ENCODE measurements at places on chromosomes 3 and 15.

DNA sequence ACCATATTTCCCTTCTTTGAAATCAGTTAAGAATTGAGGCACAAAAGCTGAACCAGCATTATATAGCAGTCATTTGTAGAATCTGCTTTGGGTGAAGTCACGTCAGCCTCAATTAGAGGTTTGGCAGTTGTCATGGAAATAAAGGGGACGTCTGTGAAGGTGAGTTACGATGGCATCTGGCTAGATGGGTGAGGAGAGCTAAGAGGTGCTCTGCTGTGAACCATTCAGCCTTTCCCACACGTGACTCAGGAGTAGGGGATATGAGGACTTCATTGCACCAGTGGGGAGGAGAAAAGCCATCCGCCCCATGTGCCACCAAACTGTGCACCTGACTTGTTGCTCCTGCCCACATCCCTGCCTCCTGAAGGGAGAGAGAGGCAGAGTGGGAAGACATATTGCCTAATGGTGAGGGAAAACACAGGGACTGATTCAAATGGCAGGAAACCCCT is 2.8 kb upstream of the C15orf40 start:
- no peak for DNase-seq

- DNase-seq, result no peak
Measured at GRCh38 chr15:84911879-84912660, 27.6 kb downstream of the SLC28A1 start.

DNA sequence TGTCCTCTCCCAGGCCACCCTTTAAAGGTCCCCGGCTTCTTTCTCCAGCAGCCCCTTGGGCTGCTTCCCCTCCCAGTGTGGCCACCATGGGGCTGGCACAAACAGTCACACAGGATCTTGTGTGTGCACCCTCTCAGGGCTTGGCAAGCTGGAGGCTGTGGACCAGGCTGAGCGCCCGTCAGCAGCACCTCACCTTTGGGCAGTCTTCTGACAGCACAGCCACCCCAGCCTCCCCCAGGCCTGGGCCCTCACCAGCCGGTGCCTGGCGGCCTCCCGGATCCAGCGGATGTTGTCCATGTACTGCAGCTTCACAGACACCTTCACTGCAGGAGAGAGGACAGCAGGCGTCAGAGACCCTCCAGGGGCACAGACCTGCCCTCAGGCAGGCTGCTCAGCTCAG is 20.1 kb upstream of the ZXDC start:
- DNase-seq, result no peak

DNA sequence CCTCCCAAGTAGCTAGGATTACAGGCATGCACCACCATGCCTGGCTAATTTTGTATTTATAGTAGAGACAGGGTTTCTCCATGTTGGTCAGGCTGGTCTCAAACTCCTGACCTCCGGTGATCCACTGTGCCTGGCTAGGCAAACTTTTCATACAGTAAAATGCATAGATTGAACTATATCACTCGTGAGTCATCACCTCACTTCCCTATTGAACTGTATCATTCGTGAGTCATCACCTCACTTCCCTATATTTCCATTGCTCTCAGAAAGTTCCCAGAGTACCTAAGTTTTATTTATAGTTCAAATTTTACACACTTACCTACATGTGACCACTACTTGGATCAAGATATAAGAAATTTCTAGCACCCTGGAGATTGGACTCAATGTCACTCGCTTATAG is 73.6 kb upstream of the ACAD9 start:
- DNase-seq, result no peak

- DNase-seq, result no peak
Measured at GRCh38 chr15:56877255-56877970, 41.0 kb upstream of the TCF12 start.

DNA sequence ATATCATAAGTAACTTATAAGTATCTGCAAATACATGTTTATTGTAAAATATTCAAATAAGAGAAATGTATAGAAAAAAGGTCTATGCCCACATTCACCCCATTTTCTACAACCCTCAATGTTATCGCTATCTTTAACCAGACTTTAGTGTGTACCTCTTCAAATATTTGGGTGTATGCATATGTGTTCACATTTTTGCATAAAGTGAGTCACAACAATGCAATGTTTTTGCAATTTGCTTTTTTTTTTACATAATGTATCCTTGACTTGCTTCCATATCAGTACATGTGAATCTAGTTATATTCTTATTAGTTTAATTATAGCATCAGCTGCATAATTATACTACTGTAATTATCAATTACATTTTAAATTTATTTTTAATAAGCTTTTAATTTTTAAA is 117.3 kb upstream of the LYSMD4 start:
- DNase-seq, result no peak

- DNase-seq, result no peak
Measured at GRCh38 chr3:114078126-114078525, 21.6 kb downstream of the QTRT2 start.

GRCh38 chr15:70095408-70096214 is 2.1 kb downstream of the TLE3 start:
- peak; percentile 14 for DNase-seq

- no peak for DNase-seq
Measured at GRCh38 chr3:55014906-55015305, 87.0 kb upstream of the LRTM1 start.

All from hematopoietic multipotent progenitor cell treated with erythropoietin and hydrocortisone succinate and interleukin-3 and kit ligand, for 15 days (in vitro differentiated cells).